ENCODE measurements at places on chromosomes 2 and 18.

DNA sequence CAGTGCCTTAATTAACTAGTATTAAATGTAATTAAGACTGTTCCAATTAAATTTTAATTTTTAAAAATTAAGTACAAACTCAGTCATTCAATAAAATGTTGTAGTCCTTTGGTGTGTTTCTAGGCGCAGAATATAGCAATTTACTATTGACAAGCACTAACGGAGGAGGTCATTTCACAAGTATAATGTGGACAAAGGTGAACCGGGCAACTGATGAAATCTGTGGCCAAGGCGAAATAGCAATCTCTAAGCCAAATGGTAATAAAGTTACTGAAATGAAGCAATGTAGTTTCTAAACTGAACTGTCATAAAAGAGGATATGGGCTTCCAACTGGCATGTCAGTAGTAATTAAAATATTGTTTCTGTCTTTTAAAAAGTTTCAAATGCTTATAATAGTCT, 27.5 kb downstream of the FIGN start:
- no peak for DNase-seq

- DNase-seq: no peak
These were observed 125.6 kb downstream of the FMNL2 start for GRCh38 chr2:152460567-152460966.

GRCh38 chr18:62862466-62862865, 147.1 kb downstream of the PHLPP1 start:
- DNase-seq: no peak

GRCh38 chr2:210195101-210195852, 24.1 kb upstream of the KANSL1L start:
- no peak for DNase-seq

DNA sequence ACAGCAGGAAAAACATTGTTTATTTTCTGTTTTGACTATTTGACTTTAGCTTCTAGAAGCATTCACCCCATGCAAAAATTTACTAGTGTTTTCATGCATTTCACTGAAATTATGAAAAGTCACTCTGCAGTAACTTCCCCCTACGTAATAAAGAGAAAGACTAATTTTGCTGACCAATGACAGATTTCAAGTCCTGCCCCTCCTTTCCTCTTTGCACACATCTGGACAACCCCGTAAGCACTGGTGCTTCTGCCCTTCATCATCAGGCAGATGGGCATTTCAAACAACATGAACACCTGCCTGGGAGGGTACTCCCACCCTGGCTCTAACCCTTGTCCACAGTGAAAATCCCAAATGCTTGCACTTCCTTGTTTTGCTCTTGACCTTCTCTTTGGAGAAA, 815.0 kb upstream of the ID2 start:
- DNase-seq: no peak

DNA sequence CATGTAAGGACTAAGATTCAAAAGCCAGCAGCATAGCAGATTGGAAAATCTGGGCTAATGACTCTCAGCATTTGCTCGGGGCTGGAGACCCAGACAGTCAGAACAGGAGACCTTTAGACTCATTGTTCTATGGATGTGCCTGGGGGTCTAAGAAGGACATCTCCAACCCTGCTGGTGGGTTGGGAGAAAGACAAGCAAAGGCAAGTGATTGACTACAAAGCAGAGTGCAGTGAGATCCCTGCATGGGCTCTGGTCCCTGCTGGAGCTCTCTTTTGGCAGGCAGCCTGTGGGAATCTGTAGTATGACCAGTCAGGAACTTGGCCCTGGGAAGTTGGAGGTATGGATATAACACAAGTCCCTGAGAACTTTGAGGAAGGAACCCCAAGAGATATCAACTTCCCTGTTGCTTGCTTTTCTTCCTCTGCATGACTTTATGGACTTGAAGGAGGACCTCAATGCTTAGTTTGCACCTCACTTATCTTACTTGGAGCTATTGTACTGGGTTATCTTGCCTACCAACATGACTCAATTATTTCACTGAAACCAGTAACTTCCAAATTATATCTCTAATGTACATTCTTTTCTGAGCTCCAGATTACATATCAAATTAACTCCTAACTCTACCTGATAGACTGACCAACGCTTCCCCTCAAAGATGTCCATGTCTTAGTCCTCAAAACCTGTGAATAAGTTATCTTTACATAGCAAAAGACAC, 236.0 kb downstream of the CYRIA start:
- no peak for DNase-seq

- no peak for DNase-seq
These were observed 50.0 kb upstream of the EDAR start for GRCh38 chr2:109038992-109039391.

GRCh38 chr2:47174733-47175361, 19.7 kb upstream of the STPG4 start:
- DNase-seq: no peak

GRCh38 chr2:190535121-190535439, 558 bp upstream of the NEMP2 start:
- no peak for DNase-seq

GRCh38 chr18:79769698-79770500, 27.8 kb upstream of the KCNG2 start:
- DNase-seq: no peak

DNA sequence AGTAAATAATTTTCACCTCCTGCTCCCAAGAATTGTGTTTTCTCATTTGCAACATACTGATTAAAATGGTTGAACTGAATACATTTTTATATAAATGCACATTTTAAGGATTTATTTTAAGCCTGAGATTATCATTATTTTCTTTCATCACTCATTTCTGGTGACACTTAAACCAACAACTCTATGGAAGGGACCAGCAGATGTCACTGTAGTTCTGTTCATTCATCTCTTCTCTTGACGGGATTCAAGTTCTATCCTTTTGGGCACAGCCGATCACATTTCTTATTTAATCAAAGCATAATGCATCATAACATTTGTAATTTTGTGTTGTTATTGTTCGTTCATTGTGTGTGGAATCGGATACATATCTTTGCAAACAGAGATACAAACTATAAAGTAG, 417.9 kb downstream of the HRH4 start:
- DNase-seq: no peak

DNA sequence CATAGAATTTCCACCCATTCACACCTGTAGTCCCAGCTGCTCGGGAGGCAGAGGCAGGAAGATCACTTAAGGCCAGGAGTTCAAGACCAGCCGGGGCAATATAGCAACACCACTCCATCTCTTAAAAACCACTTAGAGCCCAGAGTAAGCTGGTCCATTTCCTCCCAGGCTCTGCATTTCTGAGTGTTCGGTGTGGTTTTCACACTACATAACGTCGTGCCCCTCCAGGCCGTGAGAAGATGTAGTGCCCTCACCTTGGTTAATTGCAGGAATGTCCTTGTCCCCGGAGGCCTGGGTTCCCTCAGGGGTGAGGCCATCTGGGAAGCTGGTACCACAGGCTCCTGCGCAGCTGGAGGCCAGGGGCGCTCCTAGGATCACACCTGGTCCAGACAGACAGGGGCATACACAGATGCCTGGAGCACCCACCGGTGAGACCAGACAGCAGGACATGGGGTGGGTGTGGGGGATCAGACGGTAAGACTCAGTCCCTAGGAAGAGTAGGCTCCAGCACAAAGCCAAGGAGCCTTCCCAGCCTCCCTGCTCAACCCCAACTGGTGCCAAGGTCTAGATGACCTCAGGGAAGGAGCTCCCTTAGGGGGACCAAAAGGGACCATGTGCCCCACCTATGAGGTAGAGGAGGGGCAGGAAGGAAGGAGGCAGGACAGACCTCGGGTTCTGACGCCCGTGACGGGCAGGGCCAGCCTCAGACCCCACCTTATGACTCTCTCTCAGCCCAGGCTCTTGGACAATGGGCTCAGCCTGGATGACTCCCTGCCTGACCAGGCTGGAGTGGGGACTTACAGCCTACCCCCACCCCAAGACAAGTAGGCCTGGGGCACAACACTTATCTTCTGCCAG, 752 bp downstream of the ASTL start:
- DNase-seq: no peak

DNA sequence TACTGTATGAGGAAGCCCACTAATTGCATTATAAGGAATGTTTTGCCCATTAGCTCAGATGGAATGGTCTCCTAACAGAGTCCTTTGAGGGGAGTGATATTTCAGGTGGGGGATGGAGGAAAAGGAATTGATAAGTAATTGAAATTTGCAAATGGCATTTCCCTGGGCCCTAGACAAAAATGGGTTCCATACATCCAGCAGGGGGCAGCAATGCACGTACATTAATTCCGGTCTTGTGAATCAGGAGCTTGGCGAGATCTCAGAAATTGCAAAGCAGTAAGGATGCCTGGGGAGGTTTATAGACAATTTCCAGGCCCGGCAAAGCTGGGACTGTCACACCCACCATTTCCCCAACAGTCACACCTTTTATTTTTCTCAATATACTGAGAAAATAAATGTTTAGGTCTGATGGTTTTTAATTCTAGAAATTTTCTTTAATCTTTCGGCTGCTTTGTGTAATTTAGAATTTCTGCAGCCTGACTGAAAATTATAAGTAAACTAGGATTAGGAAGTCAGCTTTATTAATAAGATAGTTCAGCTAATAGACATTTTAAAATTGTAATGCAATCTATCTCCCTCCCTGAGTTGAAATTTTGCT, 122.8 kb downstream of the LYPD1 start:
- peak; percentile 20 for DNase-seq

DNA sequence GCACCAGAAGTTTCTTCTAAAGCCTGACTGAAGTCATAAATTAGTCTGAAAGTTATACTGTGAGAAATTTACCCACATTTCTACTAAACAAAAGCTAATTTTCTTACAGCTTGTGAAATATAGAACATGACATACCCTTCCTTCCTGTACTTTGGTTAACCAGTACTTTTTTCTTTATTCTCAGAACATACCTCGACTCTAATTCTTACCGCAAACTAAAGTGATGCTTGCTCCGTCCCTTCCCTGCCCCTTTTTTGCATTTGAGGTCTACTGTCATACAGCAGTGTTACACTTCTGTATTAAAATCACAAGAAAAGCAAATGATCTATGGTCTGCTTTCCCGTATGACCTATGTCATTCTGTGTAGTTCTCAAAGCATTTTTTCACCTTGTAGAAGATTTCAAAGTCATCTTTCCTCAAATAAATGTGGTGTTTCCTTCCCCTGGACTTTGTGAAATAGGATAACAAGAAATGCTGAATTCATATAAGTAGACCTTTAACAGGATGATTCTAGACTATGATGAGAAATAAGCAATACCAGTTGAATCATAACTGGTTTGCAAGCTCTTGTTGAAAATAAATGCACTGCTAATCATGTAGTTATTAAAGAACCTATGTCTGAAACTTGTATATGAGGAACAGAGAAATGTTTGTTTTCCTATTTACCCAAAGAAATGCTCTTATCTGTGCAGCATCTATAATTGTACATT, 30.4 kb downstream of the CYTIP start:
- no peak for DNase-seq

GRCh38 chr18:62999392-62999791, 284.1 kb downstream of the PHLPP1 start:
- no peak for DNase-seq

DNA sequence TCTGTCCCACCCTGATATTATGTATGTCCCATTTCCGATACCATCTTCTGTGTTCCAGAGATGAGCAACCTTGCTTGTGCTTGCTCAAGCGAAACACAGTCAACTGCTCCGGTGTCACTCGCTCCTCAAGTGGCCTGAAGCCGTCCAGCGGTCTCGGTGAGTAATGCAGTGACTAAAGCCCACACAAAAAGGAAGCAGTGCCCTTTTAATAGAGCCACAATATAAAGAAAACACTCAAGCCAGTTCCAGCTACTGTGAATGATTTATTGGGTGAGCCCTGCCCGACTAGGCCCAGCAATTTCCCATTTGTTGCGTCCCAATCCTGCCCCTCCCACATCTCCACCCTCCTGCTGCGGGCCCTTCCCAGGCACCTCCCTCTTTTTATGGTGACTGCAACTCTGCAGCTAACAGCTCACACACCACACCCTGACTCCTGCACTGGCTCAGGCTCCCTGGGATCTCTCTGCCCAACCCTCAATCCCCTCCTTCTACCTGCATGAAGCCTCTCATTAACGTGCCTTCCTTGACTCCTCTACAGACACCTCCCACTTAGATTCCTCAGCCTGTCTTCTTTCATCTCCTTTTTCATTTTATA, 44.2 kb upstream of the DSC1 start:
- no peak for DNase-seq

GRCh38 chr2:44716131-44716530, 225.4 kb upstream of the SIX3 start:
- no peak for DNase-seq

GRCh38 chr2:229686122-229686919, 28.0 kb downstream of the DNER start:
- no peak for DNase-seq

DNA sequence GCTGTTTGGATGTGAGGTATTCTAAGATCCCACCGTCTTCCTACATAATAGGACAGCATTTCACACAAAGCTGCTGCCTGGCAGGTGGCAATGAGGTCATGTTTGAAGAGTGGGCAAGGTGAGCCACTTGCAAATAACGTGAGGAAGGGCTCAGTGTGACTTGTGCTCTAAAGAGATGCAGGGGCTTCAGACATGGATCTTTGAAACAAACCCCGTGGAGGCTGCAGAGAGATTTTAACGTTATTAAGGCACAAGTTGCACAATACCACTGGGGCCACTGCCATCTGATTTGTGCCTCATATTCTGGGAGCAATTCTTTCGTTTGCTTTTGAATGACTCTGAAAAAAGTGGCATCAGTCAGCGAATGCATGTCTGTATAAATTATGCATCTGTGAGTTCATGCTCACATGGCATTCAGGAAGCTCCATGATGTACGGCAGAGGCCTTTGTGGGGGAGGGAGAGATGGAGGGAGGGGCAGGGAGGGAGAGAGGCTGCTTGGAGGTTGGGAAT, 362.0 kb downstream of the SOX11 start:
- DNase-seq: no peak

Measured in activated CD4-positive, alpha-beta T cell treated with anti-CD3 and anti-CD28 coated beads, Interleukin-2, amount 50 U/mL, for 24 hours (primary cell).